ENCODE measurements at places on chromosomes 16 and 17.

DNA sequence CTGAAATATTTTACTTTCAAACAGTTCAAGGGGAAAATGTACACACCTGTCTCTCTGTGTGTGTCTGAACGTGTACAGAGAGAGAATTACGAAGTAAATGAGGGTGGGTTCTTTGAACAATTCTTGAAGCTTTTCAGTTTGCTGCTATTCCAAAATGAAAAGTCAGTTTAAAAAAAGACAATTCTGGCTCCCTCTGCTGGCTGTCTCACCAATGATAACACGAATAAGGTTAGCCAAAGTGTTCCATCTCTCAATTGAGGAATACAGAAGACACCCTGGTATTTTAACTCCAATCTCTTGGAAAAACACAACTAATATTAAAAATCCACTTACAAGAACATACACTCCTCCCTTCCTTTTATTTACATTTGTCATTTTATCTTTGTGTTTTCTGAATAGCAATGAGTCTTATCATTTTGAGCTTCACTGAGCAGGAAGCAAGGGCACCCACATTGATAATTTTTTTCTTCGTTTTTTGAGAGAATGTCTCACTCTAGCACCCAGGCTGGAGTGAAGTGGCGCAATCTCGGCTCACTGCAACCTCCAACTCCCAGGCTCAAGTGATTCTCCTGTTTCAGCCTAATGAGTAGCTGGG lies 20.5 kb downstream of the EFTUD2 start:
- no peak for DNase-seq

GRCh38 chr16:77881355-77882030 lies 93.1 kb downstream of the VAT1L start:
- DNase-seq = no peak

DNA sequence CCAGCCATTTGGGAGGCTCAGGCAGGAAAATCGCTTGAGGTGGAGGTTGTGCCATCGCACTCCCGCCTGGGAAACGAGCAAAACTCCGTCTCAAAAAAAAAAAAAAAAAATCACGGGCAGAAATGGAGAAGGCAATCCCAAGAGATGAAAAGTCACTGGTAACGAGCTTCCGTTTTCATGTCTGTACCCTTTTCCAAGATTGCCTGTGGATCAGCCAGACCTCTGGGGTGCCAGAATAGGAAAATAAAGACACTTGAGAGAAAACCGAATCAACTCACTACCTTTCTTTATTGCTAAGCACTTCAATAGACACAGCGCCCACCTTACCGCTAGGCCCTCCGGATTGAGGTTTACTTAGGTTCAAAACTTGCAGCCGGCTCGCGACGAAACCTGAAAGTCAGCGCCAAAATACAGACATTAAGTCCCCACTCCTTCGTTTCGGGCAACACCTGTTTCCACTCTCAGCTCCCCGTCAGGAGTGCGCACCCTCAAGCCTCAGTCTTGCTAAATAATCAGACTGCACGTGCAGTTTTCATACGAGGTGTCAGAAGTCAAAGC lies 970 bp upstream of the TRAF7 start:
- no peak for DNase-seq

DNA sequence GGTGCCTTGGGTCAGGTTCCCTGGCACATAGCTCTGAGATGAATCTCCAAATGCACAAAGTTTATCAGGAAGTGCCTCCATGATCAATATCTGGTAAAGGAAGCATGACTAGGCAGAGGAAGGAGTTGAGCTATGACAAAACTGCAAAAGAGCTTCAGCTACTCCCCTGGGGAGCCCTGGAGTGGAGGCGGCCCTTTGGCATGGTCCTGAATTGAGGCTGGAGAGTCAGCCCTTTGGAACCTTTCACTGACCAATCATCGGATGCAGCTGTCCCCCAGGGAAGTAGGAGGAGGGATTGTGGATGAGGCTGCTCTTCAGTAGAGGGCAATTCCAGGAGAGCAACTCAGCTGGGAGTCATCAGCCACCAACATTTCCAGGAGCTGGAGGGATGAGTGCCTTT lies 46.1 kb upstream of the NLRP1 start:
- DNase-seq = no peak

GRCh38 chr17:68705714-68706076 lies 104.5 kb upstream of the FAM20A start:
- DNase-seq = no peak

- DNase-seq = no peak
Observed at GRCh38 chr17:73598212-73598611, 46.0 kb downstream of the SDK2 start.

DNA sequence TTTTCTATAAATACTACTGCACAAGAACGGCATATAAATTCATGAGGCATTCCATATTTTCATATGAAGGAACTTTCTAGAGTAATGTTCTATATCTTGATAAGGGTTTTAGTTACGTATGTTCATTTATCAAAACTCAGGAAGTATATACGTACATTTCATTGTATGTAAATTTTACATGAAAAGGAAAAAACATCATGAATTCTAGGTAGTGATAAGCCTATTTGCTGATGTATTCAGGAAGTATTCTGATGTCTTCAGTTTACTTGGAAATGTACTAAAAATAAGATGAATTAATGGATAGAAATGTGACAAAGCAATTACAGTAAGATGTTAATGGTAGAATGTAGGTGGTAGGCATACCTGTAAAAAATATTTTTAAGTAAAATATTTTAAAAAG lies 4.7 kb downstream of the DGKE start:
- no peak for DNase-seq

GRCh38 chr16:4537376-4538343 lies 913 bp downstream of the CDIP1 start:
- no peak for DNase-seq

DNA sequence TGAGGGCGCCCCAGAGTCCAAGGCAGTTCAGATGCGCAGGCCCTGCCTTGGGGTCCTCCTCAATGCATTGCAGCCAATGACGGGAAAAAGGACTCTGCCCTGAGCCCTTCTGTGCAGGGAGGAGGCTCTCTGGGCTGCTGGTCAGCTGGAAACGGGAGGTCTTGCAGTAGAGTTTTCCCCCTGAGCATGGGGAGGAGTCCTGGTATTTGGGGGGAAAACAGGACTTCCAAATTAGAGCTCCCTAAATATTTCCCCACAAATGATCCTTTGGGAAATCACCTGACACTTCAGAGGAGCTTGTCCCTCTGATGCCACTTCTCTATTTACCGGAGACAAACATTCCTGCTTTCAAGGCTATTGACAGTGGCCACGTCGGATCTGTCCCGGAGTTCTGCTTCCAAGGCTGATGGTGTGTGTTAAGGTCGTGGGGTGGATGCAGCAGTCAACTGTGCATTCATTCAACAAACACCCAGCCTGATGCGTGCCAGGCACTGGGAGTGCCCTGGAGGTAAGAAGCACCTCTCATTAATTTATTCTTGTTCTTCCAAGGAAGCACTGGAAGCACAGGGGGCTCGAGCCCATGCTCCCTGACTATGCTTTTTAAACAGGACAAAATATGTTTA lies 73.0 kb upstream of the DNAH17 start:
- no peak for DNase-seq

DNA sequence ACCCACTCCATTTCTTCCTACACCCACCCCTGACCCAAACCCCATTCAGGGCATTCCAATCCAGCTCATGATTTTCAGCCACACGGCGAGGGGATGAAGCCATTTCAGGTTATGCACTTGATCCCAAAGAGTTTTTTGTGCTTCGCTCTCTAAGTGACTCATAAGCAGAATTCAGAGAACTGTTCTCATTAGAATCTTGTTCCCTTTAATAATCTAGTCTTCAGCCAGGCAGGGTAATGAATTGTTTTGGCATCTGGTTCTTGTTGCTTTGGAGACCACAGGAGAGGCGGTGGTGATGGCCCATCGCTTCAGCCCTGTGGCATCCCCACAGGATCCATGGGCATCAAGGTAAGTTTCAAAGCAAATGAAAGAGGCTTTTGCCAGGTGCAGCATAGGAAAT lies 4.8 kb upstream of the KRT31 start:
- DNase-seq = no peak

GRCh38 chr17:8821446-8822105 lies 22.4 kb upstream of the MFSD6L start:
- no peak for DNase-seq

DNA sequence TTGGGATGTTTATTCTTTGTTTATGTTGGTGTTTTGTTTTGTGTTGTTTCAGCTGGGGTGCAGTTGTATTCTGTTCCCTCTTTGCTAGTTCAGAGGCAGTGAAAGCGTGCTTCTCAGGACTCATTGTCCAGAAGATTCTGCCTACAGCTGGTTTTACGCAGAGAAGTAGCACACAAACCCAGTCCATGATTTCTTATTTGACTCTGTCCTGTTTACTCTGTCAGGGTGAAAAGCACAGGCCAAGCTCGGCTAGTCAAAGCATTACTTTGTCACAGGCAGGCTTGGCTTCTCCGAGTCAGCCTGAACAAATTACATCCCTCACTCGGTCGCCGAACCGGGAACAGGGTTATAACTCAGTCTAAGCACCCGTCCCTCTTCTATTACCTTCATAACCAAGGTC lies 435.0 kb downstream of the MAF start:
- DNase-seq = no peak

- peak; percentile 25 for DNase-seq
Observed at GRCh38 chr17:6753006-6753445, 2.8 kb upstream of the XAF1 start.

GRCh38 chr16:48596326-48596725 lies 13.7 kb downstream of the N4BP1 start:
- DNase-seq = peak; percentile 31

DNA sequence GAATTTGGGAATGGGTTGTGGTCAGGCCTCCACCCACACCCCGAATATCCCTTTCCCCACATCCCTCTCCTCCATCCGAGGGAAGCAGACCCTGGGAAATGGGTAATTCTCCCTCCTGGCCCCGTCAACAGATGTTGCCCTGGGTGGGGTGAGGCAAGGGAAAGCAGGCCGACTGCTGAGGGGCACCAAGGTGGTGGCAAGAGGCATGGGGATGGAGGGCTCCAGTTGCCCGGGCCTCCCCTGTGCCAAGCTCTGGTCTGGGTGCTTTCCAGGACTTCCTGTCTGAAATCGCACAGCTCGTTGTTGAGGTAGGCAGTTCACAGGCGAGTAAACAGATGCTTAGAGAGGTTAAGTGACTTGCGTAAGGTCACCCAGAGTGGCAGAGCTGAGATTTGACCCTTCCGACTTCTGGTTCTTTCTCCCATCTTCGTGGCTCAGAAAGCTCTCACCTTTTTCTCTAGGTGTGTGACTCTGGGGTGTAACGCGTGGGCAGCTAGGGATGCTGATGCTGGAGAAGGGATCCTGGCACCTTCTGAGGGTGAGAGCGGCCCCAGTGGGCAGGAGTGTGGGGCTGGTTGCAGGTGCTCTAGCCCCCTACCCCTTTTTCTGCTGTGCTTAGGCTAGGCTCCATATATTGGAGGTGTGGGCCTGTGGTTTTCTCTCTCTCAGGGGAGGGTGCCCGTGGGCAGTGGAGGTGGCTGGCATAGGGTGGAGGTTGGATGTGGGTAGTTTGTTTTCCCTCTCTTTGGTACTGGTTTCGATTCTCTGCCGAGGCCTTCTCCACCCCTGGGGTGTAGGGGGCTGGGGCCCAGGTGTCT lies 17.2 kb downstream of the RARA start:
- no peak for DNase-seq

DNA sequence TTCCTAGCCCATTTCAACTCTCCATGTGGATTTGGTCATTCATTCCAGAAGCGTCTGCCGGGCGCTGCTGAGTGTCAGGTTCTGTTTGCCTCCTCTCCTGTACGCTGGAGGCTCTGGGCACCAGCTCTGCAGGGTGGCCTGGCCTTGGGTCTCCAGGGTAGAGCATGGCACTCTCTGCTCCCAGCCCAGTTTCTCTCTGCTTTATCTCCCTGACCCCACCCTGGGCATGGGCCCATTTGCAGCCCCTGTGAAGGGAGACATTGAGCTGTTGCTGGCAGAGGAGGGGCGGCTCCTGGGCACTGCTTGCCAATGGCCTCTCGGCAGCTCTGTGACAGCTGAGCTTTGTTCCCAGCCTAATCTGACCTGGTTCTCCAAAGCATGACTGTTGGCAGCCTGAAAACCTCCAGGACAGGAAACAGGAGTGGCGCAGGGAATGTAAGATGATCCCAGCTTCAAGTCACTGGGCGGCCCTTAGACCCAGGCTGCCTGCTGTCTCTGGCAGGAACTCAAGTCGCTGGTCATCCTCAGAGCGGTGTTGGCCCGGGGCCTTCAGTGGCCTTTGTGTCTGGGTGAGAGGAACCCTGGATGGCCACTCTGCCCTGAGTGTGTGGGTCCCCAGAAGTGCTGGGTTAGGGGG lies 146.8 kb downstream of the SEC14L1 start:
- no peak for DNase-seq

DNA sequence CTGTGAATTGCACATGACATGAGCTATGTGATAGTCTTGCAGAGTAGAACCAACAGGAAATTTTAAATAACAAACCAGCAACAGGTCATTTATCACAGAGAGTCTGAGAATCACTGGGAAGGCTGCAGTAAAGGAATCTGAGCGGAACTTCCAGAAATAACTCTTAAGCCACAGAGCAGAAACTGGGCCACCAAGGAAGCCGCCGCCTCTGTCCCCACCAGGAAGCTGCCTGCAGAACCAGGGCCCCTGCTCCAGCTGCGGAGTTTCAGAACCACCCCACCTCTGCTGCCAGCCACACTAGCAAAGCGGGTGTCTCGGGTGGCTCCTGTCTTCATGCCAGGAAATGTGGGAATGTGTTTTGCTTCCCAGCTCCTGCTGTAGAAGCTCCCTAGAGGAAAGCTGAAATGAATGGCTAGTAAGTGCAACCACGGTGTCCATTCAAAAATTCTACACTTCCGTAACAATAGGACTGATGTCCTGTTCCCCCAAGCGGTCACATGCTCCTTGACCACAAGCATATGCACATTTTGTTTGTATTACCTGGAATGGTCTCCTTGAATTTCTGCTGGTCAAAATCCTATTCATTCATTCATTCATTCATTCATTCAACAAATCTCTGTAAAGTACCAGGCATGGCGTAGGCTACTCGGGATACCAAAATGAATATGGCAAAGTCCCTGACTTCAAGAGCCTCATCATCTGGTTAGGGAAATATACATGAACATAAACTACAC lies 7.7 kb upstream of the ITPRIPL2 start:
- no peak for DNase-seq

DNA sequence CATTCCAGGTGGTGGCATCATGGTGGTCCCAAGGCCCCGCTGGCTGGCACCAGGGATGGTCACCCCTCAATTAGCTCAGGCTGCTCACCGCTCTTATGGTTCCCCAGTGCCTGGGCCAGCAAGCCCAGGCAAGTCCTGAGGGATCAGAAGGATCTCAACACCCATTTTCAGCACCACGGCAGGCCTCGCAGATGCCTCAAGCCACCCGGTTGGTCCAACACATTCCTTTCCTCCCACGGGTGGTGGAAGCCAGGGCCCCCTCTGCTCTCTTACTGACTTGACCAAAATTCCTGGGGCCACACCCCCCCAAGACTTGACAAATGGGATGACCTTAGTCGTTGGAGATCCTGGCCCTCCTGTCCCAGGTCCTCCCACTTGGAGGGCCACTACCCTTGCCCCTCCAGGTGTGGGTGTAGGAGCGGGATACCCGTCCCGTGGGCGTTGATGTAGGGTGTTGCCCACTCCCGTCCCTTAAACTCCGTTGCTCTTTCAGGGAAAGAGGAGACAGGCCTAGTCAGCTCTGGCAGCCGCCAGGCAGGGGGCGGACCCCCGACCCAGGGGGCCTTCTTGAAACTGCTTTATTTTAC lies 5.9 kb downstream of the ZNF205 start:
- no peak for DNase-seq

- DNase-seq = no peak
Observed at GRCh38 chr16:27531186-27531585, 18.5 kb downstream of the GTF3C1 start.

- DNase-seq = no peak
Observed at GRCh38 chr16:27759301-27759871, 209.4 kb downstream of the KATNIP start.

- peak; percentile 44 for DNase-seq
Observed at GRCh38 chr16:31874366-31875111, 932 bp downstream of the ZNF267 start.
